Left forelimb (tissue), 1 donor: ENCODE measurements at places on chromosomes 3 and 15.

DNA sequence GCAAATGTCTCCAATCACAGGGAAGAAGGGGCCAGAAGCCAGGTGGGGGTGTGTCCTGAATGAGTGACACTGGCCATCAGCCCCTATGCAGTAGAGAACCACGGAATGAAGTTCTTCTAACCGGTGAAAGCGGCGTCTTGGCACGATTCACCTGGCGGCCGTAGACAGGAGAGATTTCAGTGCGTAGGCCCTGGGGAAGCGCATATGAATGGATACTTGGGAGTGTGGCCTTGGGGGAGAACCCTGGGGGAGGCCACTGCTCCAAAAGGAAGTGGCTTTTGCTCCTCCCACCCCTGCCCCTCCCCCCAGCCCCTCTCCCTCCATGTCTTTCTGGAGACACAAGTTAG lies 43.6 kb downstream of the RBPMS2 start:
- DNase-seq: no peak

DNA sequence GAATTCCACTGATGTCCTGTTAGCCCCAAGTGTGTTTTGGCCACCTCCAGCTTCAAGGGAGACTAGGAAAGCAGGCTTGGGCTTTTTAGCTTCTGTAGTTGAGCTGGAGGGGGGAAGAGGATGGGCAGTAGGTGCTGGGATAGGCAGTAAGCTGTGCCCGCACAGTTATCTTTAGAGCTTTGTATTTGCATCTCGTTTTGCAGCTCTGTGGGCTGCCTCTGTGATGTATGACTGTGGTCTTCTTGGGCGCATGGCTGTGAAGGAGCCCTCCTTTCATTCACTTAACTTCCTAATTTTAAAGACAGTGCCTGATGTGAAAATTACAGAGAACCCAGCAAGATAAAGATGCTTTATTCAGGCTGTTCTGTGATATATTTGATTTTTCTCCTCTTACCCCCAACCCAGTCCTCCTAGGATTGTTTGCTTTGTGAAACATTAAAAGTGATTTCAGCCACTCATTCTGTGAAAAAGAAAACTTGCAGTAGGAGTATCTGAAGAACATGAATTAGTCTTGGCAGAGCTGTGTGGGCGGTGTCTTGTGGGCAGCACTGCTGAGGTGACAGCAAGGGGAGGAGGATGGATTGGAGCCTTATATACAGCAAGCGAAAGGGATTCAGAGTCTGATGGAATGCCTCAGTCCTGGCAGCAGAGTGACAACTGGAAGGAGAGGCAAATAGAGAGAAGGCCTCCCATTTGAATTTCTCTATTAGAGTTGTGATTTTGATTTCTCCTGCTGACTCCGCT lies 74.3 kb downstream of the LARS2 start:
- no peak for DNase-seq

GRCh38 chr15:98758224-98758623 lies 109.9 kb downstream of the IGF1R start:
- no peak for DNase-seq

DNA sequence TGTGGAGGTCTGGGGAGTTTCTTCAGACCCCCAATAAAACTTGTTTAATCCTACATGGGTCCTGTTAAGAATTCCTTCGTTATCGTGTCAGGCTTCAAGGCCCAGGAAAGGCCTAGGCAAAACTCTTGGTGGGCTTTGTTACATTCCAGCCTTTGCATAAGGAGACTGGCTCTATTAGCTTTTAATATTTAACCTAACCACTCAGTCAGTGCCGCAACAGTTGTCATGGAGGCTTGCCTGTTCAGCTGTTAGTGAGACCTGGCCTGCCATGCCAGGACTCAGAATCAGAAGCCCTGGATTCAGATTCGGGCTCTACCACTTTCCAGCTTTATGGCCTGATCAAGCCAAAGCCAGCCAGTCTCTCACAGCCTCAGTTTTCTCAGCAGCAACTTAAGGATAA lies 19.6 kb downstream of the EIF1B start:
- no peak for DNase-seq

GRCh38 chr3:124092811-124093210 lies 100.9 kb upstream of the ROPN1 start:
- no peak for DNase-seq

DNA sequence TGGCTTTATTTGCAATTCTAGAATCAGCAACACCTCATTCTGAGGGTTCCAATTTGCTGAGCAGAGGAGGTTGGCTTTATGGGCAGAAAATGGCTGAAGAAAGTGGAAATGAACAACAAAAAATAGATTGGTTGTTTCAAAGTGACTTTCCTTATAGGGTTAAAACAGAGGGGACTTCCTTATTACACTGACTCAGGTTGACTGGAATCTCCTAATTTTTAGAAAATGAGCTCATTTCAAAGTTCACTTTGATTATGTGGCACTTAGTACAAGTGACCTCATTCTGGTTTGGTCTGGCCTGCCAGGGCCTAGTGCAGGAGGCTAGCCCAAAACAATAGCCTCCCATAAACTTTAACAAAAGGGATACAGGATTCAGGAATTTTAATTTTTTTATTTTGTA lies 41.4 kb downstream of the NFKBIZ start:
- DNase-seq: no peak

DNA sequence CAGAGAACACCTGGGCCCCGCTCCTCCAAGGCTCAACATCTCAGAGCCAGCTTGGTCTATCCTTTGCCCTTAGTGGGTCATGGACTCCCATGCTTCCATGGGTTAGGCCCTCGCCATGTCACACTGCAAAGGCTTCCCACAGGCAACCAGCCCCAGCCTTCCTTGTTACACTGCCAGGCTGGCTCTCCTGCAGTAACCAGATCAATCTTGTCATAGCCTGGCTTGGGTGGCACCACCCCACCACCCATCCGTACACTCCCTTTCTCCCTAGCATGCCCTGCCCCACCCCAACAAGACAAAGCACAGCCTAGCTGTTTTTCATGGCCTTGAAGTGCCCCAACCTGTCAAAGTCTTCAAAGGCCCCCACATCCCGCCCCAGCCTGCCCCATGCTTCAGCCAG lies 30.5 kb downstream of the CA12 start:
- DNase-seq: no peak

DNA sequence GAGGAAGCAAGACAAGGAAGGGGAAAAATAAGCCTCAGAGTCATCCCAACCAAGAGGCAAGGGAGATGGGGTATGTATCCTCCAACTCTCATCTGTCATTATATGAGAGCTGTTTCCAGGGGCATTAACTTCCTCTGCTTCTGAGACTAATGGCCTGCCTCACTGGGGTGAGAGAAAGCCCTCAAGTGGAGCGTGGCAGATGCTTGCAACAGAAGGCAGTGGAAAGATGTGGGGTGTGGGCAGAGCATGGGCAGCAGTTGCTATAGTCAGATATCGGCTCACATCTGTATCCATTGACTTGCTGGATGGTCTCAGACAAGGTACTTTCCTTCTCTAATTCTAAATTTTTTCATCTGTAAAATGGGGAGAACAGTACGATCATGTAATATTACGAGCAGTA lies 81.7 kb upstream of the PLCL2 start:
- no peak for DNase-seq

DNA sequence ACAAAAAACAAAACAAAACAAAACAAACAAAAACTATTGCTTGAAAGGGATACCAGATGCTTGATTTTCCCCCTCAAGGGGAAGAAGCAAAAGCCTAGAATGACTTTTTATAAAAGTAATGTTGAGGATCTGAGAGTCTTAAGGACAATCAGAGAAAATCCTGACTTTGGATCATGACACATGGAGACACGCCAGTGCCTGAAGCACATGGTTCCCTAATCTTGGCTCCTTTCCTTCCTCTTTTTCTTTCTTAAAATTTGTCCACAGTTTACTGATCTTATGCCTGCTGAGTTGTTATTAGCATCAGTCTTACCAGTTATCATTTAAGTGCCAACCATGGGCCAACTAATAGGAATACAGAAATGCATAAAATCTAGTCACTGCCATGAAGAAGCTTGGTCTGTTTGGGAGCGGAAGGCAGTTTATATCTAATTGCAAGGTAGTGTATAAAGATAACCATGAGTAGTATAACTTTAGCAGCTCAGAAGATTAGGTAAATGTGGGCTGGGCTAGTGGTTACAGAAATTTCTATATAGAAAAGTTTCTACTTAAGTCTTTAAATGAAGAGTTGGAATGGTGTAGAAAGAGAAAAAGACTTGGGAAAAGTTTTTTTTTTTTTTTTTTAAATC lies 6.9 kb downstream of the GLCE start:
- DNase-seq: no peak

- no peak for DNase-seq
These were observed 474.7 kb downstream of the IL5RA start for GRCh38 chr3:2635511-2635910.

DNA sequence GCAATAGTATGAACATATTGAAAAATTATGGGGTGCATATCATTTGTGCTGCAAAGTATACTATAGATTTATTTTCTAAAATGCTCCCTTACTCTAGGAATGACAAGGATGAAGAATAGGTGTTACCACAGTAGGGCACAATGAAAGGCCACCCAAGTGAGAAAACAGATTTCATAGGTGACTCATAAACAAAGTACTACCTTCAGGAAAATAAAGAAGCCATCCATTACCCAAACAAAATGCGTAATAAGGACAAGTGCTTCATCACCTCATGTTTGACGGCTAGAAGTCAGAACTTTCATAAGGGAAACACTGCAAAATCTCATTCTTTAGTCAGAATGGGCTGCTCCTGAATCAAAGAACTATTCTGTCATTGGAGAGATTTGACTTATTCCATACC lies 116.6 kb downstream of the MFSD1 start:
- no peak for DNase-seq

DNA sequence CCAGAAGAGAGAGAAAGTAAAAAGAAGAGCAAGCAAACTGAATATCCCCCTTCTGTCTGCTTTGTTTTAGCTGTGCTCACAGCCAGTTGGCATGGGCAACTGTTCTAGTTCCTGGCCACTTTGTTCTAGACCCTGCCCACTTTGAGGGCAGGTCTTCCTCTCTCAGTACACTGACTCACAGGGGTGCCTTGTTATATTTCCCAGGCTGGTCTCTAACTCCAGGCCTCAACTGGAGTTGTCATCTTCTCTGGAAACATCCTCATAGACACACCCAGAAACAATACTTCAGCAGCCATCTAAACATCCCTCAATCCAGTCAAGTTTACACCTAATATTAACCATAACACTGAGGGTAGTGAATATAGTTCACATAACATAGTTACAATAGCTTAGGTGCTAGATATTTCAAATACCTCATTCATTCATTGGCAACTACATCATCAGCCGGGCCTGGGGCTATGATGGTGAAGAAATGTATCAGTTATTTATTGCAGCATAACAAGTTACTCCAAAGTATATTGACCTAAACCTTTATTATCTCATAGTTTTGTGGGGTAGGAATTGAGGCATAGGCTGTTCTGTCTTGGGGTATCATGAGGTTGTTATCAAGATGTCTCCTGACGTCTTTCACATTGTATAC lies 106.0 kb downstream of the UBE2E2 start:
- DNase-seq: no peak

- DNase-seq: no peak
These were observed 61.8 kb downstream of the ZBTB20 start for GRCh38 chr3:115085197-115085865.
